Stimulated activated CD8-positive, alpha-beta memory T cell treated with anti-CD3 and anti-CD28 coated beads, Interleukin-2, amount 100 ng/mL, for 1 hour (primary cell): ENCODE measurements at places on chromosomes 6 and 20.

DNA sequence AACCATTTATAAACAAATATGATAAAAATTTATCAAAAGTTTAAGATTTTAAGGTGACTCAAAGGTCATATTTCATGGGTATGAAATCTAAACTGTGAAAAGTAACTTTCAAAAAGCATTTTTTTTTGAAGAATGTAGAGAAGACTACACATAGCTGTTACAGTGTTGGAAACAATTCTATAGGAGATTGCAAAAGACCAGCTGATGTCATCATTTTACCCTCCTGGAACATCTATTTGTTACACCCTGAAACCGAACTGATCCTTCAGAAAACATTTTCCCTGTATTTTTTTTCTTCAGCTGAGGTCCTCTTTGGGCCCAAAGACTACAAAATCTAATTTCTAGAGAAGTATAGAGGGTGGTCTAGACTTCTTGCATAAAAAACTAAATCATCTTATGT lies 297.5 kb upstream of the FERMT1 start:
- no peak for DNase-seq

DNA sequence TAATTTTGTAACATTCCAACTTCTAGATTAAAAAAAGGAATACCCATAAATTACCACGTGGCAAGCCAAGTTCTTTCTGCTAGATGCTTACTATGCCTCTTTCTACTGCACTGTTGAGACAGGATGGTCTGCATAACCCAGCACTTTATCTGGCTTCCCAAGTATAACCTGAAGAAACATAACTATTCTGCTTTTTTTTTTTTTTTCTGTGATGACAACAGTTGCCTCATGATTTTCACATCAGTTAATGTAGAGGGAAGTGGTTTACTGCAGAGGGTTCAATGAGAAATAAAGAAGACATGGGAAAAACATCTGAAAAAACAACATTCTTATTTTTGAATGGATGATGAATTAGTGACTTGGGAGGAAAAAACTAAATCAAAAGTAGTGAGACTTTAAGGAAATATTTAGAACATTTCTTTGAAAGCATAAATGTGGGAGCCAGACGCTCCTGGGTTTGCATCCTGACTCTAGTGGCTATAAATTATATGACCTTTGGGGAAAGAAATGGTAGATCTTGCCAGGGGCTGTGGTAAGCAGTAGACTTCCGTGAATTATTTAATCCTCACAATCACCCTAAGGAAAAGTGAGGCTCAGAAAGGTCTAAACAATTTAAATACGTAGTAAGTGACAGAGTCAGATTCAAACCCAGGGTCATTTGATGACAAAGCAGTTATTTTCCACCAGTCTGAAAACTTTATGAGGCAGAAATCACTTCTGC lies 230.7 kb downstream of the PHACTR1 start:
- DNase-seq, result no peak

GRCh38 chr20:62233684-62234083 lies 4.6 kb upstream of the OSBPL2 start:
- no peak for DNase-seq

DNA sequence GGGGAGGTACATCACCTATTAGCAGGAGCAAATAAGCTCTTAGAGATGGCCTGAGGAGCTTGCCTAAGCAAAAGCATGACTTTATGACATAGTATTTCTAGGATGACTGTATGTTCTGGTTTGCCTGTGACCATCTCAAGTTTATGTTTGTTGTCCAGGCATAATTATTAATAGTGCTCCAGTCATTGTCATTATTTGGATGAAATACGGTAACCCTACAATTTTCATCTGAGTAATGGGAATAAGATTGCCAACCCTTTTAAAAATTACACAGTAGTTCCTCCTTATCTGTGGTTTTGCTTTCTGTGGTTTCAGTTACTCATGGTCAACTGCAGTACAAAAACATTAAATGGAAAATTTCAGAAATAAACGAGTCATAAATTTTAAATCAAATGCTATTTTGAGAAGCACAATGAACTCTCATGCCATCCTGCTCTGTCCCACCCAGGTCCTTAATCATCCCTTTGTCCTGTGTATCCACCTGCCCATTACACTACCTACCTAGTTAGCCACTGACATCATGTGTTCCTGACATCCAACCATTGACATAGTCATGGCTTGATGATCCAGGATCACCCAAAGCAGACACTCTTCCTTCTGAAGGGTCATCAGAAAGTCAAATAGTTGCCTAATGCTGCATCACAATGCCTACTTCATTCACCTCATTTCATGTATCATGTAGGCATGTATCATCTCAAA lies 27.0 kb upstream of the TFB1M start:
- DNase-seq, result no peak

DNA sequence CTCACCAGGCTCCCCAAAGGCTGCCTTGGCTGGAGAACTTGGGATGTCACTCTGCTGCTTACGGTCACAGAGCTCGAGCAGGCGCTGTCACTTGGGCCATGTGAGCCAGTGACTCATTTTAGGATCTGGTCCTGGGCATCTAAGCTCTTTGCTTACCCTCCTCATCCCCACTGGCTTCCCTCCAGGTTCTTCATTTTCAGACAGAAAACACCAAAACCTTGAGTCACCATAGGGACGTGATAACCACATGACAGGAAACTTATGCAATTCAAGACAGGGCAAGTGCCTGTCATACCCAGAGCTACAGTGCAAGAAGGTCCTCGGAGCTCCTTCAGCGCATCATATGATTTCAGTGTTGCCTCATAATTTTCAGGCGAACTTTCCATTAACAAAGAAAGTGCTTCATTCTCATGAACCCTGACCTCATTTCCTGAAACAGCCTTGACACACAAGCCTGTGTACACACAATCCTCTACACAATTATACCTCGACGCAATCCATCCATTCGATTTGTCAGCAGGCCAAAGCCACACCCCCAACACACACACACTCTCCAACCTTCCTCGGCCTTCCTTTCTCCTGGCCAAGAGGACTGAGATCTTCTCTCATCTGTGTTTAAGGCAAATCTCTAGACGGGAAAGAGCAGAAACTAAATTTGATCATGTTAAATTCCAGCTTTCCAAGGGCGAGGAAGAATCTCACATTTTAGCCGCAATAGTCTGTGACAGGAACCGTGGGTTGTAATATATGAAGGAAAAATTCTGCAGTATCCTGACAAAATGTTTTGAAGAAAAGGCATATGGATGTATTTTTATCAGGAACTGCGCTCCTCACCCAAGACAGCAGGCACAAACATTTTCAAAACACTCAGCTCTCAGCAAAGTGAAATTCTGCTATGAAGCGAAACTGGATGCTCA lies 25.3 kb downstream of the TBC1D7 start:
- DNase-seq, result peak; percentile 11

DNA sequence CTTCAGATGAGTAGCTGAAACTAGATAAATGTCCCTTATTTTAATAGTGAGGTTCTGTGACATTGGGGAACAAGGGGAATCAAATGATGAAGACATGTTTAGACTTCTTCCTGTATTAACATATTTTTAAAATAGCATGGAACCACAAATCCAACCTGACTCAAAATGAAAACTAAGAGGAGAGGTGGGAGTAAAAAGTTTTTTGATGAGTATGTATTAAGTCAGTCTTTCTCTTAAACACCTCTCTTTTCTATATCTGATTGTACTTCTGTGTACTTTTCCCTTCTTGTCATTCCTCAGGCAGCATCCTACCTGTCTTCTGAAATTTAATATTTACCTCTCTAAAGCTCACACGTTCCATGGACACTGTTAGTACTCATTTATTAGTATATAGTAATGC lies 8.7 kb upstream of the SDHAF4 start:
- DNase-seq, result no peak

DNA sequence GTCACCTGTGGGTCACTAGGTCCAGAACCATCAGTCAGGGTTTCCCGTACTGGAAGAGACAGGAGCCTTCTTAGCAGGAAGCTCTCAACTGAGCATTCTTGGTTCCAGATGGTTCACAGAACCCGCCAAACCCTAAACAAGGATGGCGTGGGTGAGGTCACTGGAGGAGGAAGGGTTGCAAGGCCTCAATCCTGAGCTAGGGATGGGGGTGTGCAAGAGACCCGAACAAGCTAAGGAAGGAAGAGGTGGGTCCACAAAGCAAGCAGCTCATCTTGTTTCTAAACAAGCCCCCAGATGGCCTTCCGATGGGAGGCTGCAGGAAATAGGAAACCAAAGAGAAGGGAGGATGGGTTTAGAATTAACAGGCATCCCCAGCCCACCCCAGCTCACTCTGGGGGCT lies 92.7 kb downstream of the PREX1 start:
- DNase-seq, result no peak

DNA sequence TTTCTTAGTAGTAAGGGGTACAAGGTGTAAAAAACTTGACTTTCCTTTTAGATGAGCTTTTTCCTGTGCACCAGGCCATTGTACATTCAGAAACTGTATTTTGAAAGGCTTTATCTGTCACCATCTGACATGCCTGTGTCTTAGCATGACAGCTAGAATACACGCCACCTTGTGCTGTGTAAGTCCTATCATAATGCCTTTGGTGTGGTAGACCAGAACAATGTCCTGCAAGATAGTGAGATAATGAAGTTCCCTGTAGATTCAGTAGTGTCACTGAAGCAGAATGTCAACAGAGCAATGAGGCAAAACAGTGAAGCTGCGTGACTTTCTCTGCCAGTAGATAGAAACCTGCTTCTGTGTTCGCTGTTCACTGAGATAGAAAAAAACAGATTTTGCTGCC lies 105.8 kb downstream of the JAG1 start:
- DNase-seq, result no peak

DNA sequence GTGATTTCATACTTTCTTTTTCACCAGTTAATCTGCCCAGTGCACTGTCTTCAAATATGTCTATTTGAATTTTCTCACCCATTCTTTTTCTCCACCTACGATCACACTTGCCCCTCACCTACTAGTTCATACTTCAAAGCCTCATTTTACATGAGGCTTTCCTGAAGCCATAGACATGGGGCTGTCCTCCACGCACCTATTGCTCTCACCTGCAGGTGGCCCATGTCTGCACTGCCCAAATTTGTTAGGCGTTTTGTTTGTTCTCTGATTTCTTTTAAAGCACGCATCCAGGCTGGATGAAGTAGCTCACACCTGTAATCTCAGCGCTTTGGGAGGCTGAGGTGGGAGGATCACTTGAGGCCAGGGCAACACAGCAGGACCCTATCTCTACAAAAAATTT lies 106.8 kb upstream of the RIPOR2 start:
- no peak for DNase-seq

- DNase-seq, result no peak
Measured at GRCh38 chr6:82741996-82742385, 323.6 kb downstream of the UBE3D start.

DNA sequence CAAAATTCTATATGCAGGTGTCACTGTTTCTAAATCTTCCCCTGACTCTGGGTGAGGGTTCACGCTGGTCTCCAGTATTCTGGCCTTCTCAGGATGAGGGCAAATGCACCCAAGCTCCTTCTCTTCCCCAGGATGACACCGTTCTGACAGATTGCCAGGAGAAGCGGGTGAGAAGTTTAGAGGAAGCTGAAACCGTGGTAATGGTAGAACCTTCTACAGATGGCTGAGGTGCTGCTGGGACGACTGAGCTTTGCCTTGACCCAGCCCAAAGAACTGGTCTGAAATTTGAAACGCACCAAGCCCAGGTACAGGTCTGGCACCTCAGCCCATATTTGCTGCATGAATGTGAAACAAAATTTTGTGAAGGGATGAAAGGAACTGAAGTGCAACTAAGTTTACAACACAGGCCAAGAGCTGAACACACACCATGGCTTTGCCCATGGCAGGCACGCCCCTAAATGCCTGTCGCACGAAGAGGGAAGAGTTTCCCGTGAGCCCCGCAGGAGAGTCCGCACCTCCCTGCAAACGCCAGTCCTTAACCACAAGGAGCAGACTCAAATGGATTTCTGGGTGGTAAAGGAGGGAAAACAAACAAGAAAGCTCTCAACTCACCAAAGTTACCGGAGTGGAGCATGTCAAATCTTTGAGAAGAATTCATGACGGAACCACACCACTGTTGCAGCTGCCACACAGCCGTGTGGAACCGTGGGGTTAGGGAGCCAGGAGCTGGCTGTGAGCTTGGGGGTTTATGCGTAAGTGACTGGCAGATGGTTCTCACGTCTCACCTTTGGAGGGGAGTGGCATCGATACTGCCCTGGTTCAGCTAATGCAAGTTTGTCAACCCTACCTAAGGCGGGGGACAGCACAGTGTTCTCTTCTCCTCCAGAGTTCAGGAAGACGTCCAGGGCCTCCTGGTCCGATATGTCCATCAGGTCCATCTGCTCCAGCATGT lies 138.9 kb downstream of the DTNBP1 start:
- DNase-seq, result no peak

DNA sequence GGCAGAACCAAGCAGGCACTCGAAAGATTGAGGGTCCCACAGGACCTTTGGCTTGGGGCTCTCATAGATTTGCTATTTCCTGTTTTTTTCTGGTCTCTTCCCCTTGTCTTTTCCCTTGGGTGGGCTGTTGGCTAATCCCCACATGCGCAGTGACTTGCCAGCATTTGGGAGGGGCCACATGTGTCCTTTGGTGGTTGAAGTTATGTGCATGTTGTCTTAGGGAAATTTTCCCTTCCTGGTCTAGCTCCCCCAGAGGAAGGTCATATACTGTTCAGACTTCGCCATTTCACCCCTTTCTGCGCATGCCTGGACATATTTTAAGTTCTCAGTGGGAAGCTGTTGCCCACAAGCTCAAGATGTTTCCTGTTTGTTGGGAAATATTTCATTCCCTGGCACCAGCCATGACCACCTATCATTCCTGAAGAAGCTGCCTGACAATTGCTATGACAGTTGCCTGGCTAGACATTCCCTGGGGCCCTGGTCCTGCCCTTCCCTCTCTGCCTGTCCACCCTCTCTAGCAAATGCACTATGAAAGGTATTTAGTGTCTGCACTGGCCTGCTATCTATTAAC lies 156.2 kb upstream of the THBS2 start:
- DNase-seq, result no peak

GRCh38 chr20:62825333-62825985 lies 8.6 kb downstream of the COL9A3 start:
- no peak for DNase-seq

GRCh38 chr6:14450133-14450504 lies 332.5 kb downstream of the CD83 start:
- DNase-seq, result no peak

- DNase-seq, result no peak
Measured at GRCh38 chr6:89032599-89032998, 48.0 kb upstream of the PNRC1 start.

GRCh38 chr20:33566781-33567603 lies 77.1 kb downstream of the CBFA2T2 start:
- no peak for DNase-seq

DNA sequence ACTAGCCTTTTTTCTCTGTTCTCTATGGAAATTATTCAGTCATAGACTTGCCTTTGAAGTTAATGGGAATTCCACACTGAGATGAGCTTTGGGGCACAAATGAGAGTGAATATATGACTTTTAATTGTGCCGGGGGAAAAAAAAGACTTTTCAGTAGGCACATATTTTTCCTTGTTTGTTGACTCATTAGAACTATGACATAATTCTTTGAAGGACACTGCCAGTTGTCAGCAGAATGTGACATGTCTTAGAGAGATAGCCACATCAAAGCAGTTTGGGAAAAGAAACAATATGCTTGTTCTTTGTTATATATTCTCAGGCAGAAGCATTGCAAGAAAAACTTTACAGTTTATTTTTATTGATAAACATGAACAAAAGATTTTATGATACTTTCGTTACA lies 138.3 kb downstream of the COL9A1 start:
- no peak for DNase-seq

GRCh38 chr6:44667668-44668390 lies 280.3 kb downstream of the CDC5L start:
- DNase-seq, result no peak

- no peak for DNase-seq
Measured at GRCh38 chr20:11207749-11208502, 534.1 kb upstream of the JAG1 start.

- no peak for DNase-seq
Measured at GRCh38 chr6:33414592-33415271, 3.2 kb downstream of the CUTA start.

GRCh38 chr6:100320686-100321085 lies 144.0 kb downstream of the SIM1 start:
- DNase-seq, result no peak
